ENCODE measurements at places on chromosomes 2 and 18.

DNA sequence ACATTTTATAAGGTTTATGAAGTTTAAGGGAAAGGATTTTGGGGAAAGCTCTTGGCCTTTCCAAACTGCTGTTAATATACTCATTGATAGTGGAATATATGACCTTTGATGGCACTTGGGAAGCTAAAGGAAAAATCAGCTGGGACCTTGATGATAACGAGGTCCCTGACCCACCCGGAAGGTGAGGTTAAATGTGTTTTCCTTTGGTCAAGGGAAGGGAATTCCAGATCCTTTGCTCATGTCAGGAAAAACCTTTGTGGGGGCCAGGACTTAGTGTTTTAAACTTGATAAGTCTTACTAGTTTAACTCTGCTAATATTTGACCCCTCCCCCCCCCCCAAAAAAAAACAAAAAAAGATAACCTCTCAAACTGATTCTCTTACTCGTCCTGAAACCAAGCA, 50.7 kb downstream of the CRIM1 start:
- no peak overlapping the region for H3K27ac ChIP-seq
- no peaks in the 10 kb centered on the region for H3K27me3 ChIP-seq
- no peaks in the 10 kb centered on the region for H3K4me1 ChIP-seq
- no peak for DNase-seq
- no peaks in the 10 kb centered on the region for H3K36me3 ChIP-seq

DNA sequence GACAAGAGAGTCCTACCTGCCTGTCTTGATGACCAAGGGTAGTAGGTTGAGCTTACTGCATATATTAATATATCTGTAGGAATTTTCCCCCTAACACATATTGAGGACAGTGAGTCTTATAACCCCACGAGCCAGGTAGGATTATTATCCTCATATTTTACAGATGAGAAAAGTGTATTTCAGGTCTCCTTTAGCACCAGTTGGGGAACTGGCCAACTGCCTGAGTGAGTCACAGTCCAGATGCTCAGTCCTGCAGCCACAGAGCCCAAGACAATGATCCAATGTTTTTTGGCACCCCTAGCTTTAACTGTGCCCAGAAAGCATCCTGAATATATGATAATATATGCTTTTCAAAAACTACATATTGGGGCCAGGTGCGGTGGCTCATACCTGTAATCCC, 30.8 kb upstream of the GLS start:
- H3K27ac ChIP-seq: no peak overlapping the region
- H3K27me3 ChIP-seq: no peaks in the 10 kb centered on the region
- H3K4me3 ChIP-seq: no peak overlapping the region
- no peaks in the 10 kb centered on the region for H3K36me3 ChIP-seq

GRCh38 chr2:195536906-195537305, 120.1 kb upstream of the SLC39A10 start:
- H3K27ac ChIP-seq: no peak overlapping the region
- no peak overlapping the region for H3K4me3 ChIP-seq
- no peaks in the 10 kb centered on the region for H3K27me3 ChIP-seq
- H3K4me1 ChIP-seq: no peaks in the 10 kb centered on the region
- DNase-seq: no peak

GRCh38 chr18:76394780-76395476, 100.1 kb downstream of the ZNF516 start:
- H3K27ac ChIP-seq: no peak overlapping the region
- no peak for DNase-seq
- no peak overlapping the region for H3K4me3 ChIP-seq

DNA sequence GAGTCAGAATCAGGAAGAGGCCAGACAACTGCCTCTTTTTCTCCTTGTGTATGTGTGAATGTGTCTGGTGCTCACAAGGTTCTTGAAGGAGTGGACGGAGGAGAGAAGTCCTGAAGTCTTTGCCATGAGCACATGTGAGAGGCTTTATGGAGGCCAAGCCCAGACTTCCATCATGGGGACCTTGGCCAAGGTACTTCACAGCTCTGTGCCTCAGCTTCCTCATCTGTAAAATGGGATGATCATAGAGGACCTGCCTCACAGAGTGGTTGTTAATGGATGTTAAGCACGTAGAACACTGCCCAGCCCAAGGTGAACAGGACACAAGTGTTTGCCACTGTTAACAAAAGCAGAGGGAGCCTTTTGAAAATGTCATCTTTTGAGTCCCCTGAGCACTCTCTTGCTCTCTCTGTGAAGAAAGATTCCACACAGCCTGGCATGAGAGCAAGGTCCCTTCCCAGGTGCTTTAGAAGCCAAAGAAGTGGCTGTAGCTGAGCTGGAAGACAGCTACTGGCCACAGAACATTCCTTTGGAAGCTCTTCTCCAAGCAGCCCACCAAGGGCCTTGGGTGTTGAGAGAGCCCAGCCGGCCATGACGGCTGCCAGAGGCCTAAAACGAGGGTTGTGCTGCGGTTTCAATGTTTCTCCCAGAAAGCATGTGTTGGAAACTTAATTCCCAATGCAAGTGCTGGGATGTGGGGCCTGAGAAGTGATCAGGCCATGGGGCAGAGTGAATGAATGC, 41.8 kb upstream of the ASPRV1 start:
- H3K4me1 ChIP-seq: peaks cover 3% of the 10 kb centered on the region
- H3K4me3 ChIP-seq: no peak overlapping the region
- no peaks in the 10 kb centered on the region for H3K36me3 ChIP-seq
- H3K27me3 ChIP-seq: no peaks in the 10 kb centered on the region
- no peak for DNase-seq
- H3K27ac ChIP-seq: no peak overlapping the region

- no peaks in the 10 kb centered on the region for H3K36me3 ChIP-seq
- no peak overlapping the region for H3K27ac ChIP-seq
- peaks cover 43% of the 10 kb centered on the region for H3K4me1 ChIP-seq
- H3K4me3 ChIP-seq: no peak overlapping the region
- no peaks in the 10 kb centered on the region for H3K27me3 ChIP-seq
These were observed 109.6 kb upstream of the CDC42EP3 start for GRCh38 chr2:37781028-37781427.

DNA sequence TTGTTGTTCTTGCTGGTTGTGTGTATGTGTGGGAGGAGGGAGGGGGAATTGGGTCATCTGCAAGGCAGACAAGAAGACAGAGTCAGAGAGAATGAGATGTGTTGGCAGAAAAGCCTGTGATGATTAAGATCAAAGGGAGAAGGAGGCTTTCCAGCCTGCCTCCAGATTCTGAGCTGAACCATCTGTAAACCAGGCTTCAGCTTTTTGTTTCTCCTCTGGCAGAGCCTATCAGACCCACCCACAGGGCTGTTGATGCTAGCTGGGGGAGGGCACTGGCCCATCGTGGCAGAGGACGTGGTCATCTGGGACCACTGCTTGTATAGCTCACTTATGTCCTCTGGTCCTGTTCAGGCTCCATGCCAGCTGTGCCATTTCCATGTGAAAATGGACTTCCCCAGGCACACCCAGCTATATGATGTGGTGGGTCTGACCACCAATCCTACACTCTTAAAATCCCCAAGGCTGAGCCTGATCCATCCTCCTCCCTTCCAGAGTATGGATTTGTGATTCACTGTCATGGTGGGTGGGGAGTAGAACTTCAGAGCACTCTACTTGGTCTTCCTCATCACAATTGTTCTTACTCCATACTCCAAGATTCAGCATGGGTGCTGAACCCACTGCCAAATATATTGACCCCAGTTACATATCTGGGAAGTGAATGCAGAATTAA, 27.8 kb upstream of the COL6A3 start:
- peak; percentile 21 for DNase-seq
- peak overlapping the region; percentile 56 for H3K27ac ChIP-seq
- no peak overlapping the region for H3K4me3 ChIP-seq
- H3K4me1 ChIP-seq: peaks cover 4% of the 10 kb centered on the region

- no peak for DNase-seq
- no peaks in the 10 kb centered on the region for H3K36me3 ChIP-seq
- no peaks in the 10 kb centered on the region for H3K4me1 ChIP-seq
- no peak overlapping the region for H3K27ac ChIP-seq
- H3K27me3 ChIP-seq: no peaks in the 10 kb centered on the region
These were observed 1159.6 kb downstream of the RPIA start for GRCh38 chr2:89850881-89851582.

DNA sequence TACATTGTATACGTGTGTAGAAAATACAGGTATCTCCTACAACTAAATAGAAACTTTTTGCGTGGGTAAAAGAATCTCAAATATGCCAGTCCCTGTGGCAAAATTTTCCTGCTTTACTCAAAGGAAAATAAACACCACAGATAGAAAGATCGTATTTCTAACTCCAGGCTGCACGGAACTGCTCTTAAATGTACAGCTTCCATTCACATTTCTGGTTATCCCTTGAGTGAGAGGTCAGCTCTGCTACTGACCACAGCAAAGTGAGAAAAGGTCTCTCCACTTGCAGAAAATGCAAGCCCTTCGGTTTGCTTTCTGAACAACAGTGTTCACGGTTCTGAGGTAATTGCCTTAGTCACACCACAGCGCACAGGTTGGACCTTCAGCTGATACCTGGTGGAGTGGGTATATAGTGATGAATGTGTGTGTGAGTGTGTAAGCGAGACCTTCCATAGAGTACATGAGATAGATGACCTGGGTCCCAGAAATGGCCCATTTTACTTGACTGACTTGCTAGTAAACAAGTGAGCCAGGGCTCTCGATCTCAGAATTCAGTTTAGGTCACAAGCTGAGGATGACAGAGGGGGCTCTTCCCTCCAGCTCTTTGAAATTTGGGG, 52.1 kb downstream of the ALPK2 start:
- H3K27me3 ChIP-seq: no peaks in the 10 kb centered on the region
- no peak for DNase-seq
- no peak overlapping the region for H3K27ac ChIP-seq
- peaks cover 12% of the 10 kb centered on the region for H3K4me1 ChIP-seq

DNA sequence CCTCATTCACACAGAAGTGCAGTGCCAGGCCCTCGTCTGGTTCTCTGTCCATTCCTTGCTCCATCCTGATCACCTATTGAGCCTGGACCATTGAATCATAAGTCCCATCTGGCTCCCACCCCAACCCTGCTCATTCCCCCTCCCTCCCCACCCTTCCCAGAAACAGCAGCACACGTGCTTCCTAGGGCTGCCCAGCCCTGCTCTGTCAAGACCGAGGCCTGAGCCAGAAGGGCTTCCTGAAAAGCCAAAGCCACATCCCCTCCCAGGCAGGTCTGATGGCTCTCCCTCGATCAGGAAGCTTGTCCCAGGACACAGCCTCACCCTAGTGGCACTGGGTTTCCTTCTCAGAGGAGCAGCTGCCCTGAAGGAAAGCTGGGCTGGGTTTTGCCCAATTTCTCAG, 79.8 kb upstream of the FZD7 start:
- H3K27me3 ChIP-seq: no peaks in the 10 kb centered on the region
- H3K27ac ChIP-seq: no peak overlapping the region
- no peak for DNase-seq
- no peak overlapping the region for H3K4me3 ChIP-seq
- peaks cover 8% of the 10 kb centered on the region for H3K4me1 ChIP-seq

DNA sequence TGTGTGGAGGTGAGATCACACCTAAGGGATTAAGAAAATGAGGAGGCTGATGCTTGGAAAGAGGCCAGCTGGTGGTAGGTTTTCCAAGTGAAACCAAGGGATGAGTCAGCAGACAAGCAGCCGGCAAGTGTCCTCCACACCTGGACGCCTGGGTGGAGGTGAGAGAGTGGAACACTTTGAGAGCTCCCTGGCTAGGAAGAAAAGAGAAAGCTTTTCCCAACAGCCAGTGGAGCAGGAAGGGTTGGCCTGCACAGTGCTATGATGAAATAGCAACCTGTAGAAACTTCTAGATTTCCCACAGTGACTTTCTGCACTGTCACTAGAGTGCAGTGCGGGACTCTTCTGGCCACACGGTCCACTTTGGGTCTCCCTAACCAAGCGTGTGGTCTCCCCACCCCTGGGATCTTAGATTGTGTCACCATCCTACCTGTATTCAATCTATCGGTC, 19.6 kb upstream of the IL37 start:
- no peaks in the 10 kb centered on the region for H3K36me3 ChIP-seq
- DNase-seq: peak; percentile 62
- H3K27ac ChIP-seq: no peak overlapping the region
- H3K4me3 ChIP-seq: no peak overlapping the region
- peaks cover 1% of the 10 kb centered on the region for H3K4me1 ChIP-seq

DNA sequence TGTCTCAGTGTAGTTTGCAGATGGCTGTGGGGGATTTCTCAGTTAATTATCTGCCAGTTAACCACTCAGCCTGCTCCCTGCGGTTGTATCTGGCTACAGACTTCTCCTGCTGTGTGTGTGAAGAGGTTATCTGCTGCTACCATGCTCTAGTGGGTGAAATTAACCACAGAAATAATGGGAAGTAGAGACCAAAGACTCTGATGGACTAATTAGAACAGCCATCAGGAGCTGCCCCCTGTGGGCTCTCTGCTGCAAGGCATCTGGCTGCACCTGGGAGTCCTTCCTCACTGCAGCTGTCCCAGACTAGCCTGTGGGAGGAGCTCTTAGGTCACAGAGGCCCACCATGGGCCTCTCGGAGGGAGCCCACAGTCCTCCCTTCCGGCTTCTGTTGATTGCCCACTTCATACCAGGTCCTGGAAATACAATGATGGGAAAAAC, 66.6 kb downstream of the CTIF start:
- no peaks in the 10 kb centered on the region for H3K27me3 ChIP-seq
- no peak overlapping the region for H3K4me3 ChIP-seq
- H3K27ac ChIP-seq: no peak overlapping the region
- DNase-seq: peak; percentile 33
- H3K36me3 ChIP-seq: no peaks in the 10 kb centered on the region

DNA sequence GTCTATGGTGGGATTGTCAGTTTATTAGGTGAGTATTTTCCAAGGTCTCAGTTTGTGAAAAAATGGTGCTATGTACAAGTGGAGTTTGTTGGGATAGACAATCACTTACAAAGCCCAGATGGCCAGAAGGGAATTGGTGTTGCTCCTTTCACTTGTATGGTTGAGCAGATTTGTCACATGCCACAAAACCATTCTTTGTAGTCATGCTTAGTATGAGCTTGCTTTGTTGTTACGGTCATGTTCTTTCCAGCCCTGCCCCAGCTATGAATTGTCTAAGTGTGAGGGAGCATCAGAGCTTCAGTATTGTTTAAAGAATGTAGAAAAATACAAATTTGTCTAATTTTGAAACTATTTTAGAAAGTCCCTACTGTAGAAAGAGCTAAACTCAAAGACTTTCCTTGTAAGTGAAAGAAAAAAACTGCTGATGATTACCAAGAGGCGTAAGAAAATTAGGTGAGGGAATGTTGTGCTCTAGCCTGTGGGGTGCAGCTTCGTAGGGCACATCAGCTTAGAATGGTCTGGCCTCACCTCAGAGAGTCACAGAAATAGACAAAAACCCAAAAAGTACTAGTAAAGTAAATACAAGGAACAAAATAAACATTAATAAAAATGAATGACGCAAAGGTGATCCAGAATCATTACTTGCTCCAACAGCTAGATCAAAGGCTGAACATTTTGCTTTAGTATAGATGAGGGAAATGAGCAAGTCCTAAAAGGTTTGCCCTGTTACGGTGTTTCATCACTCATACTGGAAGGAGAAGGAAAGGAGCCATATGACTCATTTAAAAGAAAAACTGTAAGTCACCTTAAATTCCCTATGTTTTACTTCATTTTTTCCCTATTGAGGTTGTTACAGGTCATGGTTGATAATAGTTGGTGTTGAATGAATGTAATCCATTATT, 9.2 kb downstream of the TGIF1 start:
- no peaks in the 10 kb centered on the region for H3K27me3 ChIP-seq
- peaks cover 5% of the 10 kb centered on the region for H3K36me3 ChIP-seq
- peak overlapping the region; percentile 99 for H3K27ac ChIP-seq
- peaks cover 28% of the 10 kb centered on the region for H3K4me1 ChIP-seq
- no peak for DNase-seq

GRCh38 chr2:164625378-164625971, 4.2 kb upstream of the GRB14 start:
- H3K27me3 ChIP-seq: peaks cover 6% of the 10 kb centered on the region
- no peaks in the 10 kb centered on the region for H3K4me1 ChIP-seq
- H3K4me3 ChIP-seq: no peak overlapping the region
- no peak overlapping the region for H3K27ac ChIP-seq
- no peak for DNase-seq
- no peaks in the 10 kb centered on the region for H3K36me3 ChIP-seq

Measured in hepatocyte (in vitro differentiated cells).